ENCODE measurements at places on chromosomes 3 and 15.

DNA sequence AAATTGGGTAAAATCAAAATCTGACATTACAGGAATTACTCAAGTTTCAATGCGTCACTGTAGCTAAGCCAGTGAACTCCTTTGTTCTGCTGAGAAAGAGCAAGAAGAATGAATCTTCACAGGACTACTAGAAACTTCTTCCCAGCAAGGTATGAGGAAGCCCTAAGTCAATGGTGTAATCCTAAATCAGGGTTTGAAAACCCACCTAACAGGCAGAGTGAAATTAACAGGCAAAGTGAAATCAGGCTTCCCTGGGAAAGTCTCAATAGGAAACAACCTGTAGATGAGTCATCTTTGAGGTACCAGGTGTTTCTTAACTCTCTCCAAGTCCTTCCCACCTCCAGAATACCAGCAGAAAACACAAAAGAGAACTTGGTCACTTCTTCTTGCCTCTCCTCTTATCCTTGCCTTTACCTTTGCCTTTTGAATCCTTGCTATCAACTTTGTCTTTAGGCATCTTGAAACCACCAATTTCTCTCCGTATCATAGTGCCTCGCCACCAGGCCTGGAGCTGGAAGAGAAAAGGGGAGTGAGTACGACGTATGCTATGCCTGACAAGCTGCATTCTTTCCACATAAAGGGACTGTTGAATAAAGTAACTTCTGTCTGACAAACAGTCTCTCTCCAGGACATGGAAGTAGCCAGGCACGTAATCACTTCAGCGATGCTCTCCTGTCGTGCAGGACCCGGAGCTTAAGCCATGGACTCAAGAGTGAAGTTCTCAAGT is 60.6 kb upstream of the RPL35A start:
- no peak for DNase-seq

- DNase-seq = no peak
Observed at GRCh38 chr15:29046977-29047376, 161.2 kb downstream of the APBA2 start.

GRCh38 chr15:50871832-50872231 is 36.7 kb upstream of the AP4E1 start:
- DNase-seq = no peak

DNA sequence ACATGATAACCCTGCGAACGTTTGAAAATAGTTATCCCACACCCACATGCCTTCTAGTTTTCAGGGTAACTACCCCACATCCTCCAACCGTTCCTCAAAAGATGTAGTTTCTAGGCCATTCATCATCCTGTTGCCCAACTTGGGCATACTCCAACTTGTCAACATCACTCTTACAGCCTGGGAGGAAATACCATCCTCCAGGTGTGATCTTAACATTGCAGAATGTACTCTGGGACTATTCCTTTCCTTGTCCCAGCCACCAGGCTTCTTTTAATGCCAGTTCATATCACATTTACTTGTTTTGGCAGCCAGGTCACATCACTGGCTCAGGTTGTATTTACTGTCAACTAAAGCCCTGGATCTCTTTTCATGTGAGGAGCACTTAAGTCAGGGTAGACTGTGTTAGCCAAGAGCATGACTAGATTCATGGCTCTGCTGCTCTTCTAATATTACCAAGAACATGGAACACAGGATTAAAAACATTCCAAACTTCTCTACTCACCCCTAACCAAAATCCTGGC is 4.0 kb upstream of the DENND6A start:
- DNase-seq = no peak

GRCh38 chr3:142904639-142905436 is 16.0 kb upstream of the PCOLCE2 start:
- DNase-seq = peak; percentile 85

- no peak for DNase-seq
Observed at GRCh38 chr3:73547427-73548248, 77.1 kb downstream of the PDZRN3 start.

- no peak for DNase-seq
Observed at GRCh38 chr3:108102420-108103039, 11.7 kb upstream of the CD47 start.

DNA sequence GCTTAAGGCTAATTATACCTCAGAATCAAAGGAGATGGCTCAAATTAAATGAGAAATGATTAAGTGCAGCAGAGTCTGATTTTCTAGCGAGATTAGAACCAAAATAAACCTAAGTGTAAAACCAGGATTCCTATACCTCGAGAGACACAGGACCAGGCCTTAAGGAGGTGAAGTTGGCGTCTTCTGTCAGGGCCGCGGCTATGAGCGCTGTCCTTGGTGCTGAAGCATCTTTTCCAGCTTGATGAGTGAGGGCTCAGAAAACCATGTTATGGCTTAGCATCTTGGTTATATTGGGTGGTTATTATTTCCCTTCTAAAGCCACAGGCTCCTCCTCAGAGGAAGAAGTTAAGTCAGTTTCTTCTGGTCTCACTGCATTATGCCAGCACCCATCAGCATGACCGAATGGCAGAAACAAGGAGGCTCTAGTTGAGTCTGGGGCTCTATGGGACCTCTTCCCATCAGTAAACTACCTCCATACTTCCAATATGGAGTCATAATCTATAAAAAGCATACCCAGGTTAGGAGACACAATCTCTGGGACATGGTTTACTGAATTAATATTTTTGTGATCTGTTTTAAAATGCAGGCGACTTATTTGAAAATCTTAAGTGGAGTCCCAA is 120.1 kb upstream of the NMNAT3 start:
- DNase-seq = peak; percentile 26

DNA sequence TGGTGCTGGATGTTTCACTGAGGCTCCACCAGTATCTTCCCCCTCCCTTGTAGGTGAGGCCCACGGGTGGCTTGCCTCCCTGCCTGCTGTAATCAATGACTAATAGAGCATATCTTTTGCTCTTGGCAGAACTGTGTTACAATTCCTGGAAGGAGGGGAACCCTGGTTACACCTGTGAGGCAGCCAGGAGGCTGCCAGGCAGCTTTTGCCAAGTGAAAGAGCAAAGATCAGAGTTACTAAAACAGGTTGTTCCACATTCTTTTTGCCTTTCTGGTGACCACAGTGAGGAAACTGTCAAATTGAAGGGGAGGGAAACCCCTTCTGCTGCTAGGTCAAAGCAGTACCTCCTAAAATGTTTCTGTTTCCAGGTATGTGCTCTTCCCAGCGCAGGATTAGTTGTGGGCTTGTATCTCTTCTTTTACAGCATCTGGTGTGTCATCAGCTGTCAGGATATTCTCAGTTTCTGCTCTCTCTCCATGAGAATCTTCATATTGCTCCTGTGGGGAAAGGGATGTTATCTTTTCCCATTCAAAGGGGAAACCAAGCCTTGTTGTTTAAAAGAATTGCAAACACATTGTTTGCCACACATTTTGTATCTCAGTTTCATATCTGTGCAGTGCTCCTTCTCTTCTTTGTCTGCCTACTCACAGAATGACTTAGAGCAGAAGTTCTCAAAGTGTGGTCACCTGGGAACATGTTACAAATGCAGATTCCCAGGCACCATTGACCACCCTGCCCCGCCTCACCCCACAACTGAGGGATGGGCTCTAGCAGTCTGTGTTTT is 137.4 kb upstream of the UMPS start:
- DNase-seq = peak; percentile 85

DNA sequence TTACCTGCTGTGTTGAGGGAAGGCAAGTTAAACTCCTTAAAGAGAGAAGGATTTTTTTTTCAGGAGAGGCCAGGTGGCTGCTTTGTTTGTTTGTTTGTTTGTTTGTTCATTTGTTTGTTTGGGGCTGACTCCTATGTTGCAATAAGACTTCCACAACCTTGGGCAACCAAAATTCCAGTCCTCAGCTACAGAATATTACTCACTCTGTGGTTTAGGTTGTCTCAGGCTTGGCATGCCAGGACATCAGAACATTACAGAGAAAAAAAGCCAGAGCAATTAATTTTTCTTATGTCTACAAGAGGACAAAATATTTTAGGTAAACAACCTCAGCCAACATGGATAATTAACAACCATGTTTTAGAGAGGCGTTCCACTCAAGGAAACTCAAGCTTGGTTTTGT is 156.7 kb upstream of the ATP11B start:
- peak; percentile 20 for DNase-seq

DNA sequence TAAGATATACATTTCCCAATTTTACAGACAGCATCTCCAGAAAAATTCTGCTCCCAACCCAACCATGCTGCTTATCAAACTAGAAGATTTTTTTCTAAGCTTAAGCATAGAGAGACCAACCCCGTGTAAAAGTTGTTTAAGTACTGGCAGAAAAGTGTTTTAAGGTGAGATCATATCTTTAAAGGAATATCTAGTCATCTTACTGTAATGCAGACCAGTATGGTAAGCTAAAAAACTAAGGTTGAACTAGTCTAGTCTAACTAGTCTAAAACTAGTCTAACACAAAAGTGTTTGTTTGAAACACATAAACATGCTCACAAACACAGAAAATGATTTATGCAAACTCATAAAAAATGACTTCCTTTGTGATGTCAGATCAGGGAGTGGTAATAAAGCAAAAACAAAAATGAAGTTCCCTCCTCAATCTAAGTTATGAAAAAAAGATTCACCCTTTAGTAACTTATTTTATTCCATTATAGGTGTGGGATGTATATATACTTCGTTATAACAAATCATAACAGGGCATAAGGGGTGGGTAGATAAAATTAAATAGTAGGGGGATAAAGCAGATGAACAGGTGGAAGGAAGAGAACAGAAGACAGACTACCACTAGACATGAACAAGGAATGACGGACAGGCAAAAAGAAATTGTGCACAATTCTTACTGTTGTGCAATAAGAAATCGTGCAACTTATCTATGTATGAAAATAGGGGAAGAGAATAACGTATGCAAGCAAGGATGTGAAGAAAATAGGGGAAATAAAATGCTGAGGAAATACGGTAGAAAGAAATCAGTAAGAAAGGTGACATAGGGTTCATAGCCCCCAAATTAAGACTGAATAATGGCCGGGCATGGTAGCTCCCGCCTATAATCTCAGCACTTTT is 10.0 kb downstream of the MYO5A start:
- DNase-seq = no peak

DNA sequence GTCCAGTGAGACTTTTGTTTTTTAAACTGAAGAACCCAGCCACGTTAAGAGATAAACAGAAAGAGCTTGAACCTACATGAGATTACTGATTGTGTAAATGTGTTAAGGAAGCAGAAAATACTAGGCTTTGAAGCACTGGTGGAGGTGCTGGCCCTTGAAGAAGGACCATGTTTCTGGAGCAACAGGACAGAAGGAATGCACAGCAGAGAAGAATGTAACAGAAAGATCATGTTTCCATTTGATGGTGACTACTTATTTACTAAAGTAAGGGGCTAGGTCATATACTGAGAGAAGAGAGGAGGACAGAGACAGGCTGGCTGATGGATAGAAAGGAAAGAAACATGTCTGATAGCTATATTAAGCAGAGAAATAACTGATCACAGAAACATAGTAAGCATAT is 88.8 kb downstream of the CLASP2 start:
- DNase-seq = no peak

- no peak for DNase-seq
Observed at GRCh38 chr15:68507447-68507846, 71.3 kb upstream of the CORO2B start.

- no peak for DNase-seq
Observed at GRCh38 chr3:77096966-77097890, 57.3 kb downstream of the ROBO2 start.

GRCh38 chr3:45034612-45035252 is 8.6 kb downstream of the CLEC3B start:
- no peak for DNase-seq

DNA sequence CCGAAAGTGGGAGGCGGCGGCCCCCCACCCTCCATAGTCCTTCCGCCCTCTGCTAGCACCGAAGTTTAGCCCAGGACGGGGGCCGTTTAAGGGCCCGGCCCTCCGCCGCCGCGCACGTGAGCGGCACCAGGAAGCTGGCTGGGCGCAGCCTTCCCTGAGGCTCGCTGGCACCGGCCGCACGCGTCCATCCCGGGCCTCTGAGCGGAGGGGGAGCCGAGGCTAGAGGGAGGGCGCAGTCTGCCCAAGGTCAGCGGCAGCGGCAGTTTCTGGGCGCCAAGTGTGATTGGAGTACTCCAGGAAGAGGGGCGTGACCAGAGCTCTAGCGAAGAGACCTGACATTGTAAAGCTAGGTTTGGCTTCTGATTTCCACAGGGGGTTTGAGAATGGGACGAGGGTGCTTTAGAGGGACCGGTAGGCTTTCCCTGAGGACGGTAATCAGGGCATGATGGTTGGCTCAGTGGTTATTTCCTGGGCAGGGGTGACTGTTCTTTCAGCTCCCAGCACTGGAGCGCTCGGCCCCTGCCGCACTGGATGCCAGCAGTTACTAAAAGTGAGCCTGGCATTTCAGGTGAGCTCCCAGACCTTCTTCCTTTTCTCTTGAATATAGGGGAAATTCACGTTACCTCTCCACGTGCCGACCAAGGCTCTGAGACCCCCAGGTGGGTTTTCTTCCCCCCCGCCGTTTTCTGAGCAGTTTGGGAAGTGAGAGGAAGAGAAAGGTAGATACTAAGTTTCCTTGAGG is 853 bp downstream of the TEX264 start:
- DNase-seq = peak; percentile 70

- peak; percentile 56 for DNase-seq
Observed at GRCh38 chr3:194296454-194297263, 54.5 kb downstream of the CPN2 start.

DNA sequence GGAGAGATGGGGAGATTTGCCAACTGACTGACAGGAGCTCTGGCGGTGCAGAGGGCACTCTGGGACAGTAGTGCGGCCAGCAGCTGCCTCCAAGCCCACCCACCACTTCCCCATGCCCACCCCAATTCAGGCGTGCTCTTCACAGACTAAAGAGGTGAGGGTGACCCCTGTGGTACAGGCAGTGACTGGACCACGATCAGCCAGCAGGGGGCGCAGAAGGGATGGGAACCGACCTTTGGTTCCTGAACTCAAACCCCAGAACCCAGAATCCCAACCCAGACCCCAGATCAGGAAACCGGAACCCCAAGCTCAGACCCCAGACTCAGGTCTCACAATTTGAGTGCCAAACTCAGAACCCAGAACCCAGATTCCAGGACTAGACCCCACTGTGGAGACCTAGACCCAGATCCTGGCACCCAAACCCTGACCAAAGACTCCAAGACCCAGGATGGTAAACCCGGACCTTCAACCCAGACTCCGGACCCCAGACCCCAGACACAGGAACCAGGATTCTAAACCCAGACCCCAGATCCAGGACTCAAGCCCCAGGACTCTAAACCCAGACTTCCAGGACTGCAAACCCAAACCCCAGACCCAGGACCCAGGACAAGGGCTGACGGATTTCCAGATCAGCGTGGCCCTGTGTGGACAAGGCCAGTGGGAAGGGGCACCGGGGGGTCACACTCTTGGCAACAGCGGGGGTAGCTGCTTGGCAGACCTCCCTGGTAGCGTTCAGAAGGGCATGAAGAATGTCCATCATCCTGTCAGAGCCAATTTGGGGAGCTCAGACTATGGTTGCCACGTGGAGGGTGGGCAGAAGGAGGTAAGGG is 3.7 kb upstream of the MYL3 start:
- DNase-seq = peak; percentile 41

DNA sequence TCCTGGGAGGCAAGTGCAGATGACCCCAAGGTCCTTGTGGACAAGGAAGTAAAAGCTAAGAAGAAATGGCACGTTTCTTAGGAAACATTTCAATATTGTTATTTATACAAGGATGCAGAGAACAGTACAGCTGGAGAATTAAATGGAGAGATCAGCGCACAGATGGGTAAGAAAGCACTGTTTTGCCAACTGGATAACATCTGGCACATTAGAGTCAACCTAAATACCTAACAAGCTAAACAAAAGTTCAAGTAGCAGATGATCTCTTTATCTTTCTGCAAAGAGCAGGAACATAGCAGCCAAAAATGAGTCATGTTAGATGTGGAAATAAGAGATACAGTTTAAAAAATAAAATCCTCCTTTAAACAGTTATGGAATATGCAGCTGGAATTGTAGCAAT is 15.7 kb upstream of the DPPA4 start:
- DNase-seq = no peak

- no peak for DNase-seq
Observed at GRCh38 chr15:61050844-61051568, 178.1 kb downstream of the RORA start.

Measured in LoVo (cell line).